Stimulated activated CD4-positive, alpha-beta T cell treated with anti-CD3 and anti-CD28 coated beads, Interleukin-1b, Interleukin-23, amount 100 ng/mL, for 24 hours (primary cell): ENCODE measurements at places on chromosomes 3 and 15.

- no peak for DNase-seq
These were observed 15.2 kb downstream of the RMDN3 start for GRCh38 chr15:40739854-40740253.

DNA sequence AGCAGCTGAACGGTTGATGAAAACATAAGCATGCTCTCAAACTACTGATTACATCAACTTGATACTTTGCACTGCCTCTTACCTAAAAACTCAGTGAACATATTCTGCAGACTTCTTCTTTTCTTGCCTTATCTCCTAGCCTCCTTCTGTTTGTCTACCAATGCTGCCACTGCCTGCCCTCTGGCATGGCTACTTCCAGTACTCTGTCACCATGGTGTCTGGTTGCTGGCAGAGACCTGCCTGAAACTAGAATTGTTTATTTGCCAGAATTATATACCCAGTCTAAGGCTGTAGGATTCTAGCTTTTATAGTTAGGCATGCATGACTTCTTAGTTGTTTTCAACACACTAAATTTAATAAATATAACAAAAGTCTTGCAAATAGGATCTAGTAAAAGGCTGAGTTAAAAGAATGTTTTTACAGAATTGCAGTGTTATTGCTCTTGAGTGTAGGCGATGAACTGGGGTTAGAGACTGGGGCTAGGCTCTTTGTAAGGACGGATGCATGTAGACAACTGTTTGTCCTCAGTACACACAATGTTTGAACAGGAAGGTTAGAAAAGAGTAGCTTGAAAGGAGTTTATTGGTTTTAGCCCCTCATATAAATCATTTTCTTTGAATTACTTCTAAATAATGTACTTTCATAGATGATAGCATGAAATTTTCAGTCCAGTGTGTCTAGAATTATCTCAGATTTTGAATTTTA lies 116.3 kb downstream of the KCNAB1 start:
- DNase-seq, result no peak

GRCh38 chr15:72827226-72827625 lies 43.7 kb upstream of the ADPGK start:
- no peak for DNase-seq

DNA sequence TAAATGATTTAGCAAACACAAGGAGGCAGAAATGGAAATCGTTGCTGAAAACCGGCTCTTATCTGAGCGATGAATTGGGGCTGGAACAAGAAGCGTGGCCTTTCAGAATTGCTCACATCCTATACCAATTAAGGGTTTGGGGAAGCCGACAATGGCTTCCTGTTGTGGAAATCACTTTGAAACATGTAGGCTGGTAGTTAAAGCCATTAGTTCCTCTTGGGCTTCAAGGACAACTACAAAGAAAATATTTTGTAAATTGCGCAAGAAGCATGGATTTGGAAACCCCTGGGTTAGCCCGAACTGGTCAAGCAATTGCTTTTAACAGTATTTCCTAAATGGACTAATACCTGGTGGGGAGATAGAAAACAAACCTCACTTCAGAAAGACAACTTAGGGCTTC lies 182.4 kb downstream of the ADAMTS9 start:
- DNase-seq, result no peak

GRCh38 chr15:98773616-98774015 lies 125.3 kb downstream of the IGF1R start:
- no peak for DNase-seq

- DNase-seq, result no peak
These were observed 1.3 kb upstream of the LRRC58 start for GRCh38 chr3:120350401-120350941.

DNA sequence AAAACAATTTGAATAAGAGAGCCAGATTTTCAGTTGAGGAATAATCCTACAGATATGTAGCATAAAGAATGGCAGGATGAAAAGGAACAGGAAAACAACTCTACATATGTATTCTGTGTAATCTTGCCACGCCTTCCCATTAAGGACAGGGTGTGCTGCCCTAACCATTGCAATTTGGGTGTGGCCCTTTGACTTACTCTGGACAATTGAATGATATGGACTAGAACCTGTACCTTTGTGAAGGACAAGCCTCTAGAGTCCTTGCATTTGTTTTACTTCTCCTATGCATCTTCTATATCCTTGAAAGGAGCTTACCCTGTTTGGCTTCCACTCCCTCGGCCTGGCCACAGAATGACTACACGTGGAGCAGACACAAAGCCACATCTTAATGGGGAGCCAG lies 1261.6 kb upstream of the GBE1 start:
- DNase-seq, result no peak

- no peak for DNase-seq
These were observed 14.6 kb downstream of the MYNN start for GRCh38 chr3:169787791-169788190.

GRCh38 chr3:142644502-142644901 lies 48.3 kb downstream of the PLS1 start:
- DNase-seq, result no peak

DNA sequence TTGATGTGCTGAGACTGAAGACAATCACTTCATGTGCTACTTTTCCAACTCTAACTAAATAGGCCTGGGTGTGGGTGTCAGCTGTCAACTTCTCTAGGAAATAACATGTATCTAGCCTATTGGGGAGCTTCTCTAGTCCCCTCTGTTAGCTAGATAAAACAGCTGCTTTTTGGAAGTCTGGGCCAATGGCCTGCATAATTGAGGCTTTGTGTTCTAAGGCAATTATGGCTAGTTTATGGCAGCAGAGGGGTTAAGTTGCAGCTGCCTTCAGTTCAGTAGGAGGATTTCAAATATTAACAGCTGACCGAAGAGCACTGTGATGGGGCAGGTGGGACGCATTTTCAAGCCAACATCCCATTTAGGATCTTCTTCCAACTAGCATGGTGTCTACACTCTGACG lies 6.4 kb downstream of the COL8A1 start:
- no peak for DNase-seq

GRCh38 chr3:78721771-78722543 lies 1045.8 kb downstream of the ROBO1 start:
- DNase-seq, result no peak

- DNase-seq, result no peak
These were observed 96.6 kb downstream of the DNAJB8 start for GRCh38 chr3:128369881-128370642.

DNA sequence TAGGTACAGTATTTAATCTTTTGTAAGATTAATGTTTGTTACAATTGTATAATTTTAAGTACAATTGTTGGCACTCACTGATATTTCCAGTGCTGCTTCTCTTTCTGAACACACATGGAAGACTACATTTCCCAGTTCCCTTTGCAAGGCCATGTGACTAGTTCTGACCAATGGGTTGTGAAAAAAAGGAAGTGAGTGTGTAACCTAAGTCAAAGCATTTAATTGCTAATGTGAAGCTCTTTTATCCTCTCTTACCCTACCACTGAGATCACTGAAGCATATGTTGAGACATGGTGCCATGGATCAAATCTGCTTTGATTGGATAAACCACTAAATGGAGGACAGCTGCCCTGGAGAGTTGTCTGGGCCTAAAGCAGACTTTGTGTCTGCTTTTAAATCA lies 83.9 kb upstream of the PLXND1 start:
- no peak for DNase-seq

DNA sequence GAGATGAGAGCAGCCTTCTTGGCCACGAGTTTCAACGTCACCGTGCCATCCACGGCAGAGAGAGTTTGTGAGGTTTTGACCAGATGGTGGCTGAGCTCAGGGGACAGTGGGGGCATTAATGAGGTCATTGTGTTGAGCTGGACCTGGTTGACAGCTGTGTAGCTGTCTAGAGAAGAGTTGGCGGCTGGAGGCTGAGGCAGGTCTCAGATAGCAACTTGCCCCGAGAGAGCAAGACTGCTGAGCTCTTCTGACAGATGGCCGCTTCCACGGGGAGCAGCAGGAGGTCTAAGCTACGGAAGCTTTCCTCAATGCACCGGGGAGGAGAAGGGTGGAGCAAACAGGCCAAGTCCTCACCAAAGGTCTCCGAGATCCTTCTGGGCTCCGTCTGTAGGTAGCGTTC lies 44.8 kb upstream of the EIF5A2 start:
- DNase-seq, result no peak

DNA sequence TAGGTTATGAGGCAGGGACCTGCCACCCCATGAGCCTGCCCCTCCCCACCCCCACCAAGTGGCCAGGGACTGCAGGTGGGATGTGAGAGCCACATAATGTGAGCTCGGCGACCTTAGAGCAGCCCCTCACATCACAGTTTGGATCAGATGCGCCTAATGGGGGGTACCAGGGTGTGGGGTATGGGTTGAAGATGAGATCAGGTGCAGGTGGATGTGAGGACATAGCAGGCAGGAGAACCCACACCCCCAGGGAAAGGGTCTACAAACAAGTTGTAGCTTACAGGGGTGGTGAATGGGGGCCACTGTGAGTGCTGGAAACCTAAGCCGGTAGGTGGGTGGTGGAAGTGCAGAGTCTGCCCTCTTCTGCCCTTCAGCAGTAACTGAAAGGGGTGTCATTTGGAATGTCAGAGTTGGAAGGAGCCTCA lies 94.0 kb downstream of the CORO2B start:
- DNase-seq, result no peak

GRCh38 chr3:24972491-24972890 lies 455.6 kb upstream of the RARB start:
- no peak for DNase-seq

DNA sequence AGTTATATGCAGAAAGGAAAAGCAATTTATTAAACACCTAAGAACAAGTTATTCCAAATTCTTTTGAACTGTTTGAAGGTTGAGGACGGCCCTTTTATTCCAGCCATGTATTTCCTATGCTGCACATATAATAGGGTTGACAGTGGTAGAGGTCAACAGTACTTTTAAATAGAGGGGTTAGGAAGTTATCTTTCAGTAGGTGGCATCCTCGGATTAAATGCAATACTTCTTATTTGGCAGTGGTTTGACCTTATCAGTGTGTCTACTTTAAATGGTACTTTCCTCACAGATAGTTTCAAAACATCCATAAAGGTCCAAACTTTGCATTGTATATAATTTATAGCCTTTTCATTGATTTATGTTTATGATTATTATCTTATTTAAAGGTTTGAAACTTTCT lies 558.7 kb downstream of the TUSC7 start:
- DNase-seq, result no peak

GRCh38 chr3:148708409-148708808 lies 10.7 kb downstream of the AGTR1 start:
- DNase-seq, result no peak

- DNase-seq, result no peak
These were observed 14.2 kb upstream of the TSEN2 start for GRCh38 chr3:12470111-12470510.

- no peak for DNase-seq
These were observed 34.7 kb downstream of the PIK3CA start for GRCh38 chr3:179182902-179183301.

- no peak for DNase-seq
These were observed 109.4 kb downstream of the ATG7 start for GRCh38 chr3:11381563-11381962.

- no peak for DNase-seq
These were observed 39.3 kb downstream of the CGNL1 start for GRCh38 chr15:57415602-57416001.

- no peak for DNase-seq
These were observed 36.2 kb downstream of the GLB1 start for GRCh38 chr3:33060609-33061337.

- no peak for DNase-seq
These were observed 61.9 kb downstream of the CGGBP1 start for GRCh38 chr3:87996882-87997281.

DNA sequence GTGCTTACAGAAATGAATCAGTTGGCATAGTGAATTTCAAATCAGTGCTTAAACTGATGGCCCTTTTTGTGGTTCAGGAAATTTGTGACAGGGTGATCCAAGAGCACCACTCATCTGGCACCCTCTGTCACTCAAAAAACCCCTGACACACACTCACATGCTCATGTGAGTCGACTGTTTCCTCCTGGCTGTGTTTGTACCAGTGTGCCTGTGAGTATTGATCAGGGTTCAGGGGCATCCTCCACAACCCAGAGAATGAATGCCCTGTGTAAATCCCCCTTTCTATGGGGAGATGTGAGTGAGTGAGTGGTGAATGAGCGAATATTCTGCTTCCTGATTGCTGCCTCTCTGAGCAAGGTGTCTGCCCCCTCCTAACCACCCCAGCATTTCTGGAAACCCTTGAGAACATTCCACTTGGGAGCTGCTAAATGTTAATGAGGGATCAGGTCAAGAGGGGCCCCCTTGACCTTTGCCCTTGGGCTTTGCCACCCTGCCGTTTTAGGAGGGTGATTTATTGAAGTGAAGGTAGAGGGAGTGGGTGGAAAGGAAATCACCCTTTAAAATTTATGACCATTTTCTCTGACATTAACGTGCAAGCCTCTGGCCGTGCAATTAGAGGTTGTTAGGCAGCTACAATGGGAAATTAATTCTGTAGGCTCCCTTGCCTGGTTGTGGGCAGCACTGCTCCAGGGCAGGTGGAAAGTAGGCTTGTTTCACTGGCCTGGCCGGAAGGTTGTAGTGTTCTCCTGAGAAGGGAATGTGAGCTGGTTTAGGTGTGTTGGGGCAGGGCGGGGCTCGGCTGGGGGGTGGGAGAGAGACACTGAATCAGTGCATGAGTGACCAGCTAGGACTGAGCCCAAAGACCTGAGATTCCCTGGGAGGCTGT lies 87.2 kb downstream of the SLCO3A1 start:
- no peak for DNase-seq

DNA sequence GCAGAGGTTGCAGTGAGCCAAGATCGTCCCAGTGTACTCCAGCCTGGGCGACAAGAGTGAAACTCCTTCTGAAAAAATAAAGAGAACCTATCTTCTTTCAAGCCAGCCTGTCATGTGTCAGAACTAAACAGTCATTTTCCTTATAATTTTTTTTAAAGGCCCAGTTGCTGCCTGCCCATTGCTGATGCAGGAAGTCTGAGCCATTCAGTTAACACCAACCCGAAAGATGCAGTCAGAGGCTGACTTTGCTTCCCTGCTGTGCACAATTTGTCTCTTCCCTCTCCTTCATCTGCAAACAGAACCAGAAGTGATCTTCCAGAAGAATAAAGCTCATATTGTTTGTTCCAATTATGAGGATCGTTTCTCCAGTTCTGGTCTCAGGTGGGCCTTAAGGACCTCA lies 220.6 kb downstream of the SLCO3A1 start:
- DNase-seq, result no peak

DNA sequence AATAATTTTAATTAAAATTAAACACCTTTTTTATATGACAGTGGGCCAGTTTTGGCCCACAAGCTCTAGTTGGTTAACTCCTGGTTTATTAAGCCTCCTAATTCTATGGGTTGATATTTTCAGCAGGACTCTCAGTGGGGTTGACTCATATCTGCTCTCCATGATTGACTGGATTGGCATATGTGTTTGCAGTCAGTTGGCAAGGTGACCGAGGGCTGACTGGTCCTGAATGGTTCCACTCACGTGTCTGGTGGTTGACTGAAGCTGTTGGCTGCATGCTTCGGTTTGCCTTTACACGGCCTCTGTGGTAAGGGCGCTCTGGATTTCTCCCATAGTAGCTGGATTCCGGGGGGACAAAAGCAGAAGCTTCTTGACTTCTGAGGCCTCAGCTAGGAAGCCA lies 65.3 kb upstream of the ZNF280D start:
- no peak for DNase-seq

DNA sequence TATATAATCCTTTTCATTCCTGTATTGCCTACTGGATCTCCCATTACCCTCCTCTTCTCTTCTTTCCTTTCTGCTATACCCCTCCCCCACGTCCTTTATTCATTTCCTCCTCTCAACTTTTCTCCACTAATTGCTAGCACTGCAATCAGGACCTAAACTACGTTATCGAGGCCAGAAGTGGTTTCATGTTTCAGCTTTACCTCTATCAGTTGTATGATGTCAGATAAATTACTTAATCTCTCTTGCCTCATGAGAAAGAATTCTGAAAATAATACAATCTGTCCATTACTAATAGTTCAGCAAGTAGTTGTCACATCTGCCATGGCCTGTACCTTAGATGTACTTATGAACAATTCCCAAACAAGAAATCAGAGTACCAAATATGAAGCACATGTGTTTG lies 10.6 kb downstream of the POPDC2 start:
- DNase-seq, result no peak
